ENCODE measurements at places on chromosomes 16 and 17.

DNA sequence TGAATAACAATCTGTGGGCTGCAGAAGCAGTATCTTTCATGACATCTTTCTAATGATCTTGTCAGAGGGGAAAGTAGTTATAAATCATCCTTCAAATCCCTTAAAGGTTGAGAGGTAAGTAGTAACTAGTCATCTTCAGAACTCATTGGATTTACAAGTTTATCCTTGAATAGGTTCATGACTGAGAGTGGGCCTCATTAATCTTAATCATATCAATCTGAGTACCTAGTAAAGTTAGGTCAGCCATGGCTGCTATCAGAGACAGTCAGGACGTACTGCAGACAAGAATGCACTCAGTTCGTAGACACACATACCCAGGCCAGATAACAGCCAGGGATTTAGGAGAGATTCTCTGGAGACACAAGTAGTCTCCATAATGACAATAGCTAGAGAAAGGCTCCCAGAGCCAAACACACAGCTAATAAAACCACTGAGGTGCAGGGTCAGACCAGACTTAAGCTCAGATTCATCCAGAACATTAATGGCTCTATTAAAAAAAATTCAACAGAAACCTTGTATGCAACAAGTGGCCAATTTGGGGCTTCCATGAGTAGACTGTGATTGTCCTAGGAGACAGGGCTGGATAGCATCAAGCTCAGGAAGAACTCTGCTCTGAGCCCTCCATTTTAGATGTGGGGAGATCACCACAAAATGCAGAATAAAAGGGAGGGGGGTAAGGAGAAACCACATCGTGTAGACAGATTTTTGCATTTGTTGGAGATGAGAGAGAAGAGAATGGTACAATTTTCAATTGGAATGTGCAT is 65.8 kb downstream of the TBX4 start:
- no peak for DNase-seq

GRCh38 chr17:45155483-45155882 is 6.2 kb upstream of the HEXIM2 start:
- DNase-seq, result no peak

- DNase-seq, result no peak
These were observed 390 bp downstream of the SEZ6L2 start for GRCh38 chr16:29898804-29899515.

DNA sequence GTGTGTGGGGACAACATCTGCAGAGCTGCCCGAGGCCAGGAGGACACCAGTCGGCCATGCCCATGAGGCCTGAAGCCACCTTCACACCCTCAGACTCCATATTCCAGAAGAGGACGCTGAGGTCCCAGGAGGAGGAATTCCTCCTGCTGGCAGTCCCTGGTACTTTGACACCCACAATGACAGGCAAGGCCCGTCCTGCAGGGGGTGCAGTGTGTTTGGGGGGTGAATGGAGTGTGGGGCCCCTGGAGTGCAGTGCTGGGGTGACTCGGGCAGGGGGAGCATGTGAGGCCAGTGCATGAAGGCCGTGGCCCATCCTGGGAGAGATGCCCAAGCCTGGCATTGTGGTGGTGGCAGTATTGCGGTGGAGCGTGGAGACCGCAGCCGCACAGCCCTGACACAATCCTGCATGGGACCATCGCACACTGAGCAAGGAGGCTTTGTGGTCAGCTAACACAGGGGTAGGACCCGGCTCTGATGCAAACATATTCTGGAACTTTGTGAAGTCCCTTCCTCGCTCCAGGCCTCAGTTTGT is 52.2 kb downstream of the ZDHHC7 start:
- no peak for DNase-seq

DNA sequence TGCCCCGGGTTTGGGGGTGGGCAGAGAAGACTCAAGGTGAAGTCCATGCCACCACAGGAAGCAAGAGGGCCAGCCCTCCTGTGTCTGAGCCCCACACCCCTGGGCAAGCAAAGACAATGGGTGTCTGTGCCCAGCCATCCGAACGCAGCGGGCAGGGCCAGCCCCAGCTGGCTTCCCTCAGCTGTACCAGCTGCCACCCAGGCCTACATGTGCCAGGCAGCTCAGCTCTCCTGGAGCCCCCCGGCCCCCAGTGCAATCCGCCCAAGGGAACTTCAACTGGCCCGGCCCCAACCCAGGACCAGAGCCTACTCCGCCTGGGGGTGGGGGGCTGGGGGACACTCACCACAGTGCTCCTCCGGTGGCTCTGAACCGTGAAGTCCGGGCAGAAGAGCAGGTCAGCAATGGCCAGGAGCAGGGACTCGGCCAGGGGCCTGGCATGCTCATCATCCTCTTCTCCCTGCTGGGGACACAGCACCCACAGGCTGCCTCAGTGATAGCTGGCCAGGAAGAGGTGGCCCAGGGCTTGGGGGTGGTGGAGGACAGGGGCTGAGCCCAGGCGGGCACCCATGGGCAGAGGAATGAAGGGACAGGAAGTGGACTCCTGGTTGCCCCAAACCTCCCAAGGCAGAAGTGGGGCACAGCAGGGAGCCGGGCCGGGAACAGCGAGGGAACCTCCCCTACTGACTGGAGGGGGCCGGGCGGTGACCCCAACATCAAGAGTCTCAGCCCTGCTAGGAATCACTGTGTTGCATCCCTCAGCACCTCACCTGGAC is 9.8 kb downstream of the HID1 start:
- no peak for DNase-seq

DNA sequence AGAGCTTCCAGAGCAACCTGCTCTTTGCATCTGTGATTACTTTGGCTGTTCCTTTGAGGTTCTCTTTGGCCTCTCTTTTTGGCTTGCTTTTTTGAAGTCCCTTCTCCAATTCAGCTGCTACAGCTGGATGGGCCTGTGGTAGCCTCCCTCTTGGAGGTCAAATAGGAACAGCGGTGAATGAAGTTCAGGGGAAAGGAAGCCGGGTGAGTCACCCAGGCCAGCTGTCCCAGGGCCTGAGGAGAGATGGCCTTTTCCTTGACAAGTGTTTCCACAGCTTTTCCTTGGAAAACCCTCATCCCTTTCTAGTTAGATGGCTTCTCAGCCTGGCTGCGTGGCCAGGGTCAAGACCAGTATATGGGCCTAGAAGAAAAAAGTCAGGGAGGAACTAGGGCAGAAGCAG is 103.1 kb downstream of the STX8 start:
- DNase-seq, result no peak

- DNase-seq, result peak; percentile 12
These were observed 19.1 kb downstream of the FAM20A start for GRCh38 chr17:68581863-68582645.

GRCh38 chr16:66103211-66103610 is 263.3 kb upstream of the CDH5 start:
- no peak for DNase-seq

DNA sequence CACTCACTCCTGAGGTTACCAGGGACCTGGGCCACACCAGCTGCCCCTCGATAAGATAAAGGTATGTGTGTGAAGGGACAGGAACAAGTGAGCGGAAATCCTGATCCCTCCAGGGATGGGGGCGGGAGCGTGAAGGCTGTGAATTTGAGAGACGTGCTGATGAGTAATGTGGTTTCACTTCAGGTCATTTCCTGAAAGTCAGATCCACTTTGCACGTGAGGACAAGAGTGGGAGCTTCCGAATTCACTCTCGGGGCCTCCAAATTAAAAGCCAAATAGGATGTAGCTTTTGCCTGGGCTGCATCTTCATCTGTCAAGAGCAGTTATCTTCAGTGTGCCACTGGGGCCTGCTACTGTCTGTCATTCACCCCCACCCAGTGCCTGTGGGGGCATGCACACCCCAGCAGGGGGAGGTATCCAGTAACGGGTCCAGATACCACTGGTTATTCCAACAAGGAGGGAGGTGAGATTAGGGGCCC is 87.4 kb upstream of the LHX1 start:
- DNase-seq, result no peak

- no peak for DNase-seq
These were observed 39.7 kb upstream of the PVALEF start for GRCh38 chr17:81125573-81126081.

- DNase-seq, result no peak
These were observed 308.0 kb downstream of the MAP2K6 start for GRCh38 chr17:69722518-69722917.

DNA sequence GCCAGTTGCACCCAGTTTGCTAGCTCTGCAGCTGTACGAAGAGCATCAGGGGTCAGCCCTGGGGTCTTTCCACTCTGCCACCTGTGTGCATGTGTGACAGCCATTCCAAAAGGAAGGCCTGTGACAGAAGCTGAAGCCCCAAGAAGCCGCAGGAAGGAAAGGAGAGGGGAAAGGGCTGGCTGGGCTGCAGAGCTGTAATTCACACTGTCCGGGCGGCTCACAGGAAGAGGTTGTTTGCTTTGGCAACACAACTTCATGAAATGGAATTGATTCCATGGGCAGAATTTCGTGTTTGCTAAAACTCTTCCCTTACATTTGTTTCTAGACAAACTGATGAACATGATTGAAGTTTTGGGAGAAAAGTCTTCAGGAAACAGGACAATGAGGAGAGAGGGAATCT is 14.8 kb downstream of the TMEM204 start:
- no peak for DNase-seq

DNA sequence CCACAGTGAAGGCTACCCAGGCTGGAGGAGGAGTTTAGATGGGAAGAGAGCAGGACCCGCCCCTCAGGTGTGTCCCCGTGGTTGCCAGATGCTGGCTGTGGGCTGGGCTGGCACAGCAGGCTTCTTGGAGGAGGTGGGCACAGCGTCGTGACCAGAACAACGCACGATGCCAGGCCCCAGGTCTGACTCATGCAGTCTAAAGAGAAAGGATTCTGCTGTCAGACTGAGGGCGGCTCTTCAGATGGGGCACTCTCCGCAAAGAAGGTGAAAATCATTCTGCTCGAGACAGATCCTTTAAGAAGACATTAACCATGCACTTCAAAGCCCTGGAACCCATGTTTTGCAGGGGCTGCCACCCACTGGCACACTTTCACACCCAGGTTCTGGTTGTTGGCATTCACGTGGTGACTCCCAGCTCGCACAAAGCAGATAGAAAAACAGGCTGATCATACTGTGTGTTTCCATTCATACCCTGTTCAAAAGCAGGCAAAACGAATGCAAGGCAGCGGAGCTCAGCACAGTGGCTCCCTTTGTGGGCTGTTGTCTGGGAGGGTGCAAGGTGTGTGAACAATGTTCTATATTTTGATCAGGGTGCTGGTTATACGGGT is 19.0 kb downstream of the CACNG4 start:
- no peak for DNase-seq

DNA sequence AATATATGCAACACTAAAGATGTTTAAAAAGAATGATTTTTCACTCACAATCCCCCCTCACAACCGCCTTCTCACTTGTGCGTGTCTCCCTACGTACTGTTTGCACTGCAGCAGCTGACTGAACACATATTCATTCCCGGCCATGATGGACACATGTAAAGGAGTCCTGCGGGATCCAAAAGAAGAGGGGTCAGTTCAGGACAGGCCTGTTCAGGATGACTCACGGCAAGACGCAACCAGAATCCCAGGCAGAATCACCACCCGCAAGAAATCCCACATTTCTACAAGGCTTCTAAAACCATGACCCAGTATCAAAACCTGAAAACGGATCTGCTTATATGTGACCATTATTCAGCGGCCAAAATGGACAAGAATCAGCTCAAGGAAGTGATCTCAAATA is 52.3 kb downstream of the CYB5D2 start:
- DNase-seq, result no peak

GRCh38 chr16:70713824-70714223 is 28.0 kb upstream of the MTSS2 start:
- no peak for DNase-seq

GRCh38 chr17:27600471-27600870 is 30.5 kb upstream of the LGALS9 start:
- DNase-seq, result no peak

DNA sequence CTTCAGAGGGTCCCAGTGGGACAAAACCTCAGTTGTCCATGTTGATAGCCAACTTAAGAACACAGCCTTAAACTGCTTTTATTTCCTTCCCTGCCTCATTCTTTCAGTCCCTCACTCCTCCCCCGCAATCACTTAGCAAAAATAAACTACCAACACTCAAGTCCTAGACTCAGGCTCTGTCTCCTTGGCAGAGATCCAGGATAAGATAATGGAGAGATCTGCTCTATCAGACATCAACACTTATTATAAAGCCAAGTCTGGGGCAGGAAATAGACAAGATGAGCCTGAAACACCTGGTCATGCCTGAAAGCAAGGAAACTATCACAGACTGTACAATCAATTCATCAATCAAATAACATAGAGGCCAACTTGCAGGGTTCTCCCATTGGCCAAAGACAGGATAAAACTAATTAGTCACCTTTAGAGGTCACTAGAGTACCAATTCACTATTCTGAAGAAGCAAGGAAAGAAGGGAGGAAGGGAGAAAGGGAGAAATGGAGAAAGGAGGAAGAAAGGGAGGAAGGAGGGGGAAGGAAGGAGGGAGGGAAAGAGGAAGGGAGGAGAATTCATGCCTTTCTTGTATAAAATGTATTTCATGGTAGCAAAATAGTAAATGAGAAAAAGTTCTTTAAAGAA is 15.7 kb downstream of the HYDIN start:
- no peak for DNase-seq

GRCh38 chr17:57488856-57489255 is 232.5 kb downstream of the MSI2 start:
- DNase-seq, result no peak

DNA sequence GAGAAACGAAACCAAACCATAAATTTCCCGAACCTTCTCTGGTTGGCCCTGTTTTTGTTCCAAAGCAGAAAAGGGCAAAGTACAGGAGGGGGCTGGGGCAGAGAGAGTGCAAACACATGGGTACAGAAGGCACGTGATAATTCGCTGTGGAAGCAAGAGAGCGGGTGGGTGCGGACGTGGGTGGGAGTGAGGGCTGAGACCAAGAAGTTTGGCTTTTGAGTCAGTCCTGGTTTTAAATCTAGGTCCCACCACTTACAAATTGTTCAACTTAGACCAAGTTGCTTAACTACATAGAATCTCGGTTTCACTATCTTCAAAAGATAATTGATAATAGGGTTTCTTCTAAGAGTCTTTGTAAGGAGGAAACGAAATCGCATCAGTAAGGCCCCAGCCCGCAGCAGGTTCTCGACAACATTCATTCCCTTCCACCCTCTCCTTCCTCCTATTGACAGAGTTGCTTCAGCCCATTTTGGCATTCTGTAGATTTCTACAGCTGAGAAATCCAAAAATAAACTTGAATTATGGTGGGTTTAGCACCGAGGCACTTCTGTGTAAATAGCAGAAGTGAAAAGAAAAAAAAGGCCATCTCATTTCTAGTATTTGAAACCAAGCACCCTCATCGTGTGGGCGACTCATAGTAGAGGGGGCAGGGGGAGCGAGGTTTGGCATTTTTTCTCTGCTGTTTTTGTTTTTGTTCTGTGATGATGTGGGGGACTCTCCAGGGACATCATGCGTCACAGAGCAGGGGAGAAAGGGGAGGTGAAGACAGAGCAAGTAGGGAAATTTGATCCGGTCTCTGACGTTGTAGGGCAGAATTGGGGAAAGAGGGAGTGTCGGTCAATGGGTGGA is 33.6 kb upstream of the CCR7 start:
- no peak for DNase-seq

Measured in left forelimb (tissue), 1 donor.